ENCODE measurements at places on chromosomes 4 and X.

DNA sequence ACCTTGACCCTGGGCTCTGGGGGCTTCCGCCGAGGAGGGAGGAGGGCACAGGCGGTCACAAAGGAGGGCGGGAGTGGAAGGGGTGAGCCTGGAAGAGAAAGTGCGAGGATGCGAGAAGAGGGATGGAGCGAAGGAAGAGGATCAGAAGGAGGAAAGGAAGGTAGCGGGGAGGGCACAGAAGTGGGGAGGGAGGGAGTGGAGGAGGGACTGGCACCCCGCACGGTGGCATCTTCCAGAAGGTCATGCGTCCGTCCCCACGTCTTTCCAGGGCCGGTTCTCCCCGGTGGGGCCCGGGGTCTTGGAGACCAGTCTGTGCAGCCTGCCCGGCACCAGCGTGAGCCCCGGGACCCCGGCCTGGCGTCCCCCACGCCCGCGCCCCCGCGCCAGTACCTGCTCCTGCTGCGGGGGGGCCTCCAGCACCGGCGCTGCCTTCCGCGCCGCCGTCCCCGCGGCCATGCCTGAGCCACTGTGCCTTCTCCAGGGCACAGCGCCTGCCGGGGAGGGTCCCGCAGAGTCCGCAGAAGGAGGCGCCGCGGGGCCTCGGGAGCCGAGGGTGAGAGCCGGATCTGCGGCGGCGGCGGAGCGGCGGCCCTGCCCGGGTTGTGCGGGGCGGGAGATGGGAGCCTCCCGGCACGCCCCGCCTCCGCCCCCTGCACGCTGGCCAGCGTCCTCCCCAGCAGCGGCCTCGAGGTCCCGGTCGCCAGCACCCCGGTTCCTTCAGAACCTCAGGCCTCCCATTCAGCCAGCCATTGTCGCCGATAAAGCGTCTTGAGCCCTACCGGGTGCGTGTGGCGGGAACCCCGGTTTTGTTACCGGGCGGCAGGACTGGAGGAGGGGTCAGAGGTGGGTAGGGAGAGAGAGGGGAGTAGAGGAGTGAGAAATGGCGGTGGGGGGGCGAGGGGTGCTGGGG lies at the start of gene RNF175:
TSS of gene RNF175 (minus strand) at position 618 of the 910 bp plus-strand sequence. CDS start at position 456, 162 bp downstream.
- DNase-seq, result no peak

GRCh38 chrX:22177950-22178515 lies 94.7 kb upstream of the CBLL2 start:
- DNase-seq, result no peak

- no peak for DNase-seq
Measured at GRCh38 chr4:153269218-153269990, 65.2 kb downstream of the TRIM2 start.

- DNase-seq, result no peak
Measured at GRCh38 chr4:3375688-3376087, 66.1 kb upstream of the HGFAC start.

DNA sequence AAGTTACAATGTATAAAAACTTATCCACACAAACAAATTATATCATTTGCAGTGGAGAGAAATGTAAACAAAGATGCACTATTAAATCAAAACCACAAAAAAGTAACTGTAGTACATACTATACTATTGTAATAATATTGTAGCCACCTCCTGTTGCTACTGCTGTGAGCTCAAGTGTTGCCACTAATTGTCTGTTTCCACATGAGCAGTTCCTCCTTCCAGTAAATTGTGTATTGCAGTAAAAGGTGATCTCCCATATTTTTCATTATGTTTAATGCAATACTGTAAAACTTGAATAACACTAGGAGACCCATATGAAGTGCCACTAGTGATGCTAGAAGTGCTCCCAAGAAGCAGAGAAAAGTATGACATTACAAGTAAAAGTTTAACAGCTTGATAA lies 11.7 kb downstream of the LIN54 start:
- no peak for DNase-seq

- DNase-seq, result no peak
Measured at GRCh38 chr4:94359838-94360237, 17.2 kb upstream of the HPGDS start.

DNA sequence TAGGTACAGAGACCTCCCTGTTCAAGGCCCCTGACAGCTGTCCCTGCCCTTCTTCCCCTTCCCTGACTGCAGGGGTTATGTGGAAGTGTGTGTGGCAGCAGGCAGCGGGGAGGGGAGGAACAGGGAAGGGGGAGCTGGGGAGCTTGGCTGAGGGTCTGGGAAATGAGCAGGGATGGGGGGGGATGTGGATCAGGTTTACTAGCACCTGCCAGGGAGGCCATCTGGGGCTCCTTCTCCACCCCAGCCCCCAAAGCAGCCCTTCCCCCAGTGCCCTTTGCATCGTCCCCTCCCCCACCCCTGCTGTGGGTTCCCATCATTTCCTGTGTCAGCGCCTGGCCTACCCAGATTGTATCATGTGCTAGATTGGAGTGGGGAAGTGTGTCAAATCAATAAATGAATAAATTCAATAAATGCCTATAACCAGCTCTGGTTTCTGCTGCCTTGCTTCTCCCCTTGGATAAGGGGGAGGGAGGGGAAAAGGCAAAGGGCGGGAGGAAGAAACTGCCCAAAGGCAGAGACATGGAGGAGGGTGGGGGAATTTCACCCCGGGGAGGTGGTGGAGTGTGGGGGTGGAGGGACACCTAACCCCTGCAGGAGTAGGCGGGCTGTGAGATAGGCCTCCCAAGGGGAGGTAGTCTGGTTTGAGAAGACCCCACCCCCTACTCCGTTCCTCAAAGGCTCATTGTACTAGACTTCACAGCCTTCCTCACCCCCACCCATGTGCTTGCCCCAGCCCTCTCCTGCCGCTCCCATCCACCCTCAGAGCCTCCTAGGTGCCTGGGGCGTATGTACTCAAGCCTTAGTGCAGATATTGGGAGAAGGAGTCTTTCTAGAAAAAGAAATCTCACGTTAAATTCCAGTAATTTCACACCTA lies 3.2 kb downstream of the CXorf65 start:
- peak; percentile 72 for DNase-seq

DNA sequence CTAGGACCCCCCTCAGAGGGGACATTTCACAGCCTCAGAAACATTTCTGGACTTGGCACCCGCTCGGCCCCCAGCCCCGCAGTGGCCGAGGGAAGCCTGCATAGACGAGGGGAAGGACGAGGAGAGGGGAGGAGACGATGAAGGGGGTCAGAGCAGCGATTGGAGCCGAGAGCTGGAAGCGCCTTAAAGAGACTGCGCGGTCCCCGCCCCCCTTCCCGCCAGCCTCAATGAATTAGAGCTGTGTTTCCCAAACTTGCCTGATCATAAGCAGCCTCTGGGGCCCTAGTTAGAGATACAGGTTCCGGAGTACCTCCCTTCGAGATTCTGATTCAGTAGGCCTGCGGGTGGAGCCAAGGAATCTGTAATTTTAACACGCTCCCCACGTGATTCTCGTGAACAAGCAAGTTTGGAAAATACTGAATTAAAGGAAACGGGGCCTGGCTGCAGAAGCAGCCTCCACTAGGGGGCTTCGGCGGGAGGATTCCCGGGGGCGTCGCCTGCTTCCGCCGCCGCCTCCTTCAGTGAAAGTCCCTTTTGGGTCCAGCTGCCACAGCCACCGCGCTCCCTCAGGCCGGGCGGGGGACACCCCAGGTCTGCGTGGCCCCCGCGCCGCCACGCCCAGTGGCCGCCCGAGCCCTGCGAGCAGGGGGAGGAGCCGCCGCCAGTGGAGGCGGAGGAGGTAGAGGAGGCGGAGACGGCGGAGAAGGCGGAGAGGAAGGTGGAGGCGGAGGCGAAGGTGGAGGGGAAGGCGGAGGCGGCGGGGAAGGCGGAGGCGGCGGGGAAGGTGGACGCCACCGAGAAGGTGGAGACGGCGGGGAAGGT lies at the start of gene USP27X:
TSS of gene USP27X (plus strand) at position 651 of the 822 bp plus-strand sequence. CDS start 824 bp downstream, outside the sequence.
- peak; percentile 89 for DNase-seq

- no peak for DNase-seq
Measured at GRCh38 chrX:5891378-5891777, 337.3 kb downstream of the NLGN4X start.

- DNase-seq, result no peak
Measured at GRCh38 chrX:124208660-124209059, 123.8 kb upstream of the TEX13D start.

- no peak for DNase-seq
Measured at GRCh38 chrX:68837119-68837518, 8.3 kb downstream of the EFNB1 start.

- DNase-seq, result no peak
Measured at GRCh38 chr4:47484168-47484567, 907 bp upstream of the ATP10D start.

GRCh38 chr4:7677086-7677485 lies 242.4 kb upstream of the PSAPL1 start:
- no peak for DNase-seq

DNA sequence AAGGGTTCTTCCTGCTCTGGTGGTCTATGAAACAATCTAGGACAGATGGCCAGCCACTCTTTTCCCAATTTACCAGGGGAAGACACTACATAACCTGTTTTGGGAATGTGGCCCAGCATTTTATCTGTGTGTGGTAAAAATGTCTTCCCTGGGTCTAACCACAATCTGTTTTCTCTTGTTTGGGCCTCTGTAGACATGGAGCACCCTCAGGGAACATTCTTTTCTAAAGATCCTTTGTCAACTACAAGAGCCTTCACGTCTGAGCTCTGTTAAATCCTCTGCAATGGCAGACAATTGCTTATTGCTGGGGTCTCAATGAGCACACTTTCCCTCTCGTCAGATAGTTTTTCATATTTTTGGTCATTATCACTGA lies 35.5 kb downstream of the PLAC1 start:
- no peak for DNase-seq

DNA sequence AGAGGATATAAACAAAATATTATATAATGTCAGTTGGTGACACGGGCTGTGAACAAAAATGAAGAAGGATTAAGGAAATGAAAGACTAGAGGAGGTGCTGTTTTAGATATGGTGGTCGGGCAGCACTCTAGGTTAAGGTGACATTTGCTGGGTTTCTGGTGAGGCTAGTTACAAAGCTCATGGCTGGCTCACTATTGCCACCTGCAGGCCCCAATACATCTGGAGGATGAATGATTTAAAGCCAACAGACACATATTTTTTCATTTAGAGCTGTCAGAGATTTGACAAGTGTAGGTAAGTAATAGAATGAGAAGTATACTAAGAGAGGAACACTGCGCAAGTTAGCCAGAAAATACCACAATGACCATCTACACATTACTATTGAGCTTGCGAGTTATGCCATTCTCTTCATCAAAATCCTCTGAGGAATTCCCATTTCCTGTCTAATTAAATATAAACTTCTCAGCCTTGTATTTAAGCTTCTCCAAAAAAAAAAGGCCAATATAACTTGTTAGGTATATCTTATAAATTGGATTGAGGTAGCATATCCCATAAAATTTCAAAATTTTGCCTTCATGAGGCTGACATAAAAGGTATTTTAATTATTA lies 6.4 kb upstream of the FGG start:
- peak; percentile 56 for DNase-seq

GRCh38 chr4:40434126-40434687 lies 99.1 kb downstream of the CHRNA9 start:
- no peak for DNase-seq

- no peak for DNase-seq
Measured at GRCh38 chr4:26397086-26397485, 76.3 kb downstream of the RBPJ start.

DNA sequence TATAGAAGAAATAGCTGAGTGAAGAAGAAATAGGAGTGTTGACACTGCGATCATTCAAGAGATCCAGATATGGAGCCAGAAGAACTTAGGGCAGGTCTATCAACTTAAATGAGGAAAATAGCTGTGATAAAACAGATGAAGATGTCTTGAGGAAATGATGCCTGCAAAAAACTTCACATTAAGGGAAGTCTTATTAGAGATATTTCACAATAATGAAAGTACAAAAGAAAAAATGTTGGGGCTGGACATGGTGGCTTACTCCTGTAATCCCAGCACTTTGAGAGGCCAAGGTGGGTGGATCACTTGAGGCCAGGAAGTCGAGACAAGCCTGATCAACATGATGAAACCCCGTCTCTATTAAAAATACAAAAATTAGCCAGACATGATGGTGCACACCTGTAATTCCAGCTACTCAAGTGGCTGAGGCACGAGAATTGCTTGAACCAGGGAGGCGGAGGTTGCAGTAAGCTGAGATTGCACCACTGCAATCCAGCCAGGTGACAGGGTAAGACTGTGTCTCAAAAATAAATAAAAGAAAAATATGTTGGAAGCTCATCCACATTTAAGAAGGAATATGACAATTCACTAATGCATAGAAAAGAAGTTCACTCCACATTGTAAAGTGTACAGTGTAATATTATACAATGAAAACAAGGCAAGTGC lies 56.3 kb downstream of the PKD2 start:
- no peak for DNase-seq

DNA sequence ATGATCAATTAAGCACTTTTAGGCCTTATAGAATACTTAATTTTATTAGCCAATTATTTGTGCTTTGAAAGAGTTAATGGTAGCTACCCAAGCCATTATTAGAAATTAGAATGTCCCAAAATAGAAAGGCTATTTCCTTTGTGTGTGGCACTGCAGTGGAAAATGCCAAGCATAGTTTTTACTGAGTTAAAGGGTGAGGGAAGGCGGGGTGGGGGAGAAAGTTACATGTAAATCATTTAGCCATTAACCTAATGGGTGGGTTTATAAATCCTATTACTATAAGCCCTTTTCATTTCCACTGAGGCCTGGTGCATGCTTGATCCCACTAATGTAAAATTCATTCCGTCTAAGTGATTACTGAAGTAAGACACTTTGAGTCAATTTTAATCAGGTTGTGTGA lies 105.8 kb downstream of the POLA1 start:
- DNase-seq, result no peak

- DNase-seq, result no peak
Measured at GRCh38 chrX:11273544-11273943, 19.7 kb upstream of the AMELX start.

DNA sequence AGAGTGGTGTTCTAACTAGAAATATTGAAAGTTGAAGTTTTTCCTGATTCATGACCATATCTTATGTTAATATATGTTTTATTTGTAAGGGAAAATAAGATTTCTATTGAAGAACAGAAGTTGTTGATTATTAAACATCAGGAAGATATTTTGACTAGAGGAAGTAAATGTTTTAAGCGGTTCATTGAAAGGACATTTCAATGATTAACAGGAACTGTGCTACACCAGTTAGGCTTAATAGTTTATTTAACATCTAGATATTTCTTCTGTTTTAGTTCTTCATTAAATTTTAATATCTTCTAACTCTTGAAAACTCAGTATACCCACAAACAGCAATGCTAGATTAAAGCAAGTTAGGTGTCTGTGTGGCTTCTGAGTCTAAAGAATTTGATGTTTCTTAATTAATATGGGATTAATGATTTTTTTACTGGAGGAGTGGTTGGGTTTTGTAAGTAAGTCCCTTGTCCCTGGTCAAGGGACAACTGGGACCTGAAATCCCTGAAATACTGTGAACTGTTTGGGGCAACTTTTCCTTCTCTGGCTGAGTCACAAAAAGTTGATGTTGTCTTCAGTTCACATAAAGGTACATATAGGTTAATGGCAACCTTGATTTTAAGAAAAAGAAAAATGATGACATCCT lies 42.9 kb upstream of the CYP4V2 start:
- no peak for DNase-seq

GRCh38 chrX:44344194-44344593 lies 722 bp upstream of the EFHC2 start:
- DNase-seq, result peak; percentile 82

Data from CD4-positive, alpha-beta T cell treated with Interleukin-10 for 1 hour (primary cell).